M059J (cell line): ENCODE measurements at places on chromosomes 2 and 18.

- no peak for DNase-seq
Measured at GRCh38 chr2:219056176-219056895, 4.4 kb downstream of the IHH start.

DNA sequence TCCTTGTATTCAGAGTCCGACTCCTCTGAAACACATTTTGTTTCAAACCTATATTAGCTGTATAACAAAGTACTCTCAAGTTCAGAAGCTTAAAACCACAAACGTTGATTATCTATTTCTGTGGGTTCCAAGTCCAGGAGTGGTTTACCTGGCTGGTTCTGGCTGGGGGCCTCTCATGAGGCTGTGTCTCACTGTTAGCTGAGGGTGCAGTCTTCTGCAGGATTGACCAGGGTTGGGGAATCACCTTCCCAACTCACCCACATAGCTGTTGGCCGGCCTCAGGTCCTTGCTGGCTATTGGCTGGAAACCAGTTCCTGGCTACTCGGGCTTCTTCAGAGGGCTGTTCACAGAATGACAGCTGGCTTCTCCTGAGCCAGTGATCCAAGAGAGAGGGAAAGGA lies 18.0 kb upstream of the ATIC start:
- DNase-seq, result no peak

DNA sequence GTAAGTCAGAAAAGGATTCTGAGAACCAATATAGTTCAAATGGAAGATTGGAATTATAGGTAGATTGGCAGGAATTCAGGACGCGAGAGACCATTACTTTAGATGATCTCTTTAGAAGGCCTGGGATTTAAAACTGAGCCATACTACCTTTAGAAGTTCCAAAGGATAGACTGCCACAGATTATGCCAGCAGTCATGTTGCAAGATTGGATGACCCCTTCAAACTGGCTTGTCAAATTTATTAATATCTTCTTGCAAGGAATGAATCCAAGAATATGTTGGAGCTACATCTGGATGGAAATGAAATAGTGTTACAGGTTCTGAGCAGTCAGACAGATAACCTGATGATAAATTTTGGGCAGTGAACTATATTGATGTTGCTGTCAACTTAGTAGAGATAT lies 22.0 kb downstream of the BABAM2 start:
- no peak for DNase-seq

DNA sequence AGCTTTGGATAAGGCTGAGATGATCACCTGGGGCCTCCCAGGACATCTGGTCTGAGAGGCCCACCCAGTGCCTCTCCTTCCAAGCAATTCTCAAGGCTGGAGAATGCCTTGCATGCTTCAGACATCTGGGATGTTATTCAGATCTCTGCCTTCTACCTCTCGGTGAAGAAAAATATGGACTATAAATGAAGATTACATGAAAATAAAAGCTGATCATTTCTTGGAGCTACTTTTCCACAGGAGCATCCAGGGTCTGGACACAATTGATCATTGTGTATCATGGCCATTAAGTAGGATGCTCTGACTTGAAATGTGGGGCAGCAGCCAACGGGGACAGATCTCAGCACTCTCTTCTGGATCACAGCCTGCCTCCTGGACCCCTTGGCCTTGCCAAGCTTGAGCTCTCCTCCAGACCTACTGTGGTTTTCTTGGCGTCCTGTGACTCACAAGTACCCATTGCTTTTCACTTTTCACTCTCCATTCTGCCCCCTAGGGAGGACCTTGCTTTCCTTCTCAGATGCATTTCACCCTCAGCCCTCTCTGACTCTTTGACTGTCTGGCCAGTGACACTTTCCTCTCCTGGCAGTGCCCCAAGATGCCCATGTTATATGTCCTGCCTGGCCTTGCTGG lies 203.1 kb downstream of the INSIG2 start:
- DNase-seq, result peak; percentile 14

DNA sequence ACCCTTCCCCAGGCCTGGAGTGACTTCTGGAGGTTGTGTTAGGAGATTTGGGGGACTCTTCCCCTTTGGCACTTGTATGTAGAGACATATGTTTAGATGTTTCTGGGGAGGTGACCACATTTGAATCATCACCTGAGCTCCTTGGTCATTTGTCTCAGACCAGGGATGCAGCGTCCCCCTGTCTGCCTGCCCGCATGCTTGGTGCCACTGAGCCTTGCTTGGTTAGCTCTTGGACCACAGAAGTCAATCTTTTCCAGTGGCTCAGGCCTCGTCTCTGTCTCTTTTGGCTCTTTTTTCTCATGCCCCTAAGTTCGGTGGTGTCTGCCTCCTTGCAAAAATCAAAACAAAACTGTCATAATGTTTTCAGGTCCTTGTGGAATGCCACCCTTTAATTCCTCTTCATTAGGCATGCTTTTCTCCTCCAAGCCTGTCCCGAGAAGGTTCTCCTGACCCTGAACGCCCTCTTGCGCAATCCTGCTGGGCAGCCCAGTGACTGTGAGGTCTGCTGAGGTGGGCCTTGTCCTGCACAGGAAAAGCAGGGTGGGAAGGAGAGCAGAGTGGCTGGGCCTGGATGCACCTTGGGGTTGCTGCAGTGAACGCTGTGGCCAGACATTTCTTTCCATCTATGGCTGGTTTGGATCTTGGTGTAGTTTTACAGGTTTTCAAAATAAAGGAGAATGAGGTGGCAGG lies 24.9 kb downstream of the GLI2 start:
- DNase-seq, result peak; percentile 43
